ENCODE measurements at places on chromosomes 3 and 15.

- DNase-seq = no peak
Observed at GRCh38 chr3:147934451-147935180, 525.5 kb downstream of the ZIC1 start.

GRCh38 chr3:33937628-33938027 lies 139.2 kb downstream of the PDCD6IP start:
- no peak for DNase-seq

- no peak for DNase-seq
Observed at GRCh38 chr3:100606894-100607512, 2.4 kb upstream of the ADGRG7 start.

- no peak for DNase-seq
Observed at GRCh38 chr3:25144430-25144829, 283.6 kb upstream of the RARB start.

GRCh38 chr3:67650084-67650483 lies 4.3 kb downstream of the SUCLG2 start:
- DNase-seq = no peak

GRCh38 chr15:25095179-25095578 lies 140.4 kb downstream of the SNRPN start:
- DNase-seq = no peak

- peak; percentile 69 for DNase-seq
Observed at GRCh38 chr3:105823149-105823867, 45.5 kb downstream of the CBLB start.

DNA sequence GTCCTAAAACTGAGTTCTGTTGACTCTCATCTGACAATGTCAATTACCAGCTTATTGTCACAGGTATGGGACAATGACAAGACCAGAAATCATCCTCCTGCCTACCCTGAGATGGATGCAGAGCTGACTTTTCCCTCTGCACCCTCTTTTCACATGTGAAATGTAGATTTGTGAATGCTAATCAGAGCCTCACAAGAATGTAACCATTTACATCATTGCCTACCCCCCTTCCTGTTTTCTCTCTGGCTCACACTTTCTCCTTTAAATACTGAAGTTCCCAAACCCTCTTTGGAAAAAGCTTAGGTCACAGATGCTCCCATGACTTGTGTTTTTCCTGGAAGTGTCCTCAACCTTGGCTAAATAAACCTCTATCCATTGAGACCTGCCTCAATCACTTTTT lies 228.2 kb downstream of the MYRIP start:
- DNase-seq = no peak

GRCh38 chr15:64614519-64614918 lies 154.1 kb downstream of the ZNF609 start:
- DNase-seq = no peak
